ENCODE measurements at places on chromosomes 3 and 15. TPM values are rescaled to one million over a fixed set of nuclear protein-coding genes. Genes with fewer than 3 reads are reported as not detected.

- DNase-seq = no peak
Measured at GRCh38 chr3:178169421-178169820, 366.8 kb upstream of the KCNMB2 start.

- no peak for DNase-seq
Measured at GRCh38 chr3:144756704-144757440, 785.2 kb downstream of the DIPK2A start.

GRCh38 chr3:39404943-39405686, 1.4 kb upstream of the RPSA start:
- DNase-seq = peak; percentile 49

GRCh38 chr15:91128016-91128415, 28.0 kb downstream of the SV2B start:
- no peak for DNase-seq

DNA sequence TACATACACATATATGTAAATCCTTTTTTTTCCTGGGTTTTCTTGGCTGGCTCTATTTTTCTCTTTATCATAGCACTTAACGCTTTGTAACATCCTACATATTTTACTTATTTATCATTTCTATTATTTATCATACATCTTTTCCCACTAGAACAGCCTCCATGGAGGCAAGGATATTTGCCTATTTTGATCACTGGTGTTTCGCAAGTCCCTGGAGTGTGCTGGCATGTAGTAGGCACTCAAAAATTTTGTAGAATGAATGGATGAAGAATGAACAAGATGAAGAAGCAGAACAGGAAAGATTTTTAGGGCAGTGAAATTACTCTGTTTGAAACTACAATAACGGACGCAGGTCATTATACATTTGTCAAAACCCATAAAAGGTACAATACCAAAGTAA, 83.0 kb upstream of the PTX3 start:
- DNase-seq = peak; percentile 22

- DNase-seq = no peak
Measured at GRCh38 chr15:35834216-35834830, 288.4 kb upstream of the DPH6 start.

GRCh38 chr3:49399461-49399860, 12.3 kb downstream of the RHOA start:
- DNase-seq = no peak

DNA sequence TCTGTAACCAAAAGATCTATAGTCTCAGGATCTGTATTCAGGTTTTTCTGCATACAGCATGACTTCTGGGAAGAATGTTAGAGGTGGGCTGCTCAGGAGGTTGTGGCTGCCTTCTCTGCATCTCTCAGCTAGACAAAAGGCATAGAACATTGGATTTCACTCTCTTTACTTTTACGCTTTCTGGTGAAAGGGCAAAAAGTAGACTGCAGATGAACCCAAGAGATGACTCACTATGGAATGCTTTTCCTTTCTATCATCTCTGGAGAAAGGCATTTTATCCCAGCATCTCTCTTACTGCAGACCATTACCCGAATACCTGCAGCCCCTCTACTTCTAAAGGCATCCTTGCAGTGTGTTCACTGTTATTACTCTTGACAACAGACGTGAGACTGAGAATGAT, 222.2 kb downstream of the WNT5A start:
- no peak for DNase-seq

DNA sequence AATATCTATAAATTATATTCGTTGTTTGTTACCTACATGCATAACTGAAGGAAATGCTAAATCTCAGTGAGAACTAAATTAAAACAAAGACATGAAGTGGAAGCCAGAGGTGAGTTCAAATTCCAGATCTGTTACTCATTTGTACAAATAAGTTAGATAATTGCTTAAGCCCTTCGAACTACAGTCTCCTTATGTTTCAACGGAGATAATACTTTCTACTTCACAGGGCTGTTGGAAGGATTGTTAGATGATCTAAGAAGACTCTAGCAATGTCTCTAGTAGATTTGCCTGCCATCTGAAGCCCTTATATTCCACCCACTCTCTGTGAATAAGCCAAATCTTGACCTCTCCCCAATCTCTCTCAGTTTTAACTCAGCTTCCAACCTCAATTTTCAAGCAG, 125.8 kb downstream of the P2RY1 start:
- DNase-seq = peak; percentile 17

DNA sequence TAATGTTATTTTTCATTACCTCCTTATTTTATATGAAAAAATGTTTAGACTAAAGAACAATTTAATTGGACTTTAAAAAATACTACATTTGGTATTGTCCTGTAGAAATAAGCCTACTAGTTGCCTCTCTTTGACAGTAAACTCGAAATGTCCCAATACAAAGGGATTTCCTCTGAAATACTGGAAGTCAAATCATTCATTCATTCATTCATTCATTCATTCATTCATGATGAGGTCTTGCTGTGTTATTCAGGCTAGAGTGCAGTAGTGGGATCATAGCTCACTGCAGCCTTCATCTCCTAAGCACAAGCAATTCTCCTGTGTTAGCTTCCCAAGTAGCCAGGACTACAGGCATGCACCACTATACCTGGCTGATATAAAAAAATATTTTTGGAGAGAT, 50.6 kb upstream of the PYGO1 start:
- no peak for DNase-seq

DNA sequence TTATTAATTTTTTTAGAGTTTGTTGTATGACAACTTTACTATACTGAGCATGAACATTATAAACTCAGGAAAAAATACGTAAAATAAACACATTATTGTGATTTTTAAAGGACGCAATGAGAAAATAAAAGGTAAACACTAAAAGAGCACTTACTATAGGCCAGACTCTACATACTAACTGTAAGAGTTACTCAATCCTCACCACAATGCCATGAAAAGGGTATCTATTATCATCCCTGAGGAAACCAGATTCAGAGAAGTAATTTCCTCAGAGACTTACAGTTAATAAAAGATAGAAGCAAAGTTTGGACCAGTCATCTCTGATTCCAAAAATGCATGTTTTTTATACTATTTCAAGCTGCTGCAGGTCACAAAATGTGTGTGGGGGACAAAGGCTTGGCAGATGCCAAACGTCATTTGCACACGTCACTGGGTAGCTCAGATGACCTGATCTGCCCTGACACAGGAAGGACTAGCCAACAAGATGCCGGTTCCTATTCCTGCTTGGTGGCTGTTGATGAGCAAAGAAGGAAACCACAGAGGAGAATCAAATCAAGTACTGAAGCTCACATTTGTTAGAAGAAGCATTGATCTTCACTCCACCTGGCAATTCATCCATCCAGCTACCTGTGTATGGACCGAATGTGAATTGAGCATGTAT, 42.3 kb downstream of the KLHL6 start:
- no peak for DNase-seq

- DNase-seq = no peak
Measured at GRCh38 chr15:62059108-62059815, 985 bp downstream of the VPS13C start.

DNA sequence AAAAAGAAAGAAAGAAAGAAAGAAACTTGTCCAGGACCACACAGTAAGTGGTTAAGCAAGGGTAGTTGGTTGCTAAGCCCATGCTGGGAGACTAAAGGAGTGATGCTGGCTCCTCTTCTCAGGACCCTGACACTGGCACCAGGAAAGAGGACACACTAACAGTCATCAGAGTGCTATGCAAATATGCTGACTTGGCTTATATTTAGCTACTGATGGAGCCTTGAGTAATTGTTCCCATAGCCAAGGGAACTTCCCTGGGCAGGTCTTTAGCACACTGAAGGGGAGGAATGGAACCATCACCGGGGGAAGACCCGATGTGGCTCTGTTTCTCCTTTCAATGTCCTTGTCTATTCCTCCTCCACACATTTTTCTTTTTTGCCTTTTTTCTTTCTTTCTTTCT, 6.2 kb downstream of the TMEM40 start:
- peak; percentile 61 for DNase-seq

Gene ISL2
- 0.29 TPM for total RNA-seq

Gene ITIH1
- not detected for total RNA-seq

Gene FRMD4B
- total RNA-seq = 0.72 TPM

Gene RARRES1
- 19.5 TPM for total RNA-seq

Gene CCDC33
- not detected for total RNA-seq

Gene IMPG2
- 0.36 TPM for total RNA-seq

Measured in osteoblast (primary cell).